ENCODE measurements at places on chromosomes 2 and 18.

GRCh38 chr18:45386041-45386655 is 229.1 kb upstream of the SLC14A2 start:
- DNase-seq: no peak

DNA sequence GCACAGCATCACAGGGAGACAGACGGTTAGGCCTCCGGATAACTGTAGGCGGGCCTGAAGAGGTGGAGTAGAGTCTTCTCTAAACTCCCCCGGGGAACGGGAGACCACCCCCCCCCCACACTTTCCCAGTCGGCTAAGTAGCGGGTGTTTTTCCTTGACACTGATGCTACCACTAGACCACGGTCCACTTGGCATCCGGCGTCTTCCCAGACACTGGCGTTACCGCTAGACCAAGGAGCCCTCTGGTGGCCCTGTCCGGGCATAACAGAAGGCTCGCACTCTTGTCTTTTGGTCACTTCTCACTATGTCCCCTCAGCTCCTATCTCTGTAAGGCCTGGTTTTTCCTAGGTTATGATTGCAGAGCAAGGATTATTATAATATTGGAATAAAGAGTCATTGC is 25.7 kb upstream of the NCL start:
- DNase-seq: no peak

DNA sequence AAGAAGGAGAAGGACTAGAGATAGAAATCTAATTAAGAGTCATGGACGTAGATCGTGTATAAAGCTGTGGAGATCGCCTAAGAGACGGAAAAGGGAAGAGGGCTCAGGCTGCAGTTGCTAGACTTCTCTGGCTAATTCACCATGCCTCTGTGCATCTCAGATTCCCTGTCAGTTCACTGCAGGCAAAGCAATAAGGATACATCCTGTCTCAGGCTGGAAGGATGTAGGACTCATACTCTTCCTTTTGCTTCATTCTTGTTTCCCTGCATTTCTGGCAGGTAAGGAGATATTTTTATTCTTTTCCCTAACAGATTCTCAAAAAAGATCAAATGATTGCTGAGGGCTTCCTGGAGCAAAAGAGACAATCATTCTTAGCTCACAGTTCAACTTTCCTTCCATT is 112.5 kb downstream of the AP1S3 start:
- DNase-seq: no peak

- no peak for DNase-seq
Observed at GRCh38 chr18:76963936-76964335, 141.6 kb downstream of the ZNF236 start.

DNA sequence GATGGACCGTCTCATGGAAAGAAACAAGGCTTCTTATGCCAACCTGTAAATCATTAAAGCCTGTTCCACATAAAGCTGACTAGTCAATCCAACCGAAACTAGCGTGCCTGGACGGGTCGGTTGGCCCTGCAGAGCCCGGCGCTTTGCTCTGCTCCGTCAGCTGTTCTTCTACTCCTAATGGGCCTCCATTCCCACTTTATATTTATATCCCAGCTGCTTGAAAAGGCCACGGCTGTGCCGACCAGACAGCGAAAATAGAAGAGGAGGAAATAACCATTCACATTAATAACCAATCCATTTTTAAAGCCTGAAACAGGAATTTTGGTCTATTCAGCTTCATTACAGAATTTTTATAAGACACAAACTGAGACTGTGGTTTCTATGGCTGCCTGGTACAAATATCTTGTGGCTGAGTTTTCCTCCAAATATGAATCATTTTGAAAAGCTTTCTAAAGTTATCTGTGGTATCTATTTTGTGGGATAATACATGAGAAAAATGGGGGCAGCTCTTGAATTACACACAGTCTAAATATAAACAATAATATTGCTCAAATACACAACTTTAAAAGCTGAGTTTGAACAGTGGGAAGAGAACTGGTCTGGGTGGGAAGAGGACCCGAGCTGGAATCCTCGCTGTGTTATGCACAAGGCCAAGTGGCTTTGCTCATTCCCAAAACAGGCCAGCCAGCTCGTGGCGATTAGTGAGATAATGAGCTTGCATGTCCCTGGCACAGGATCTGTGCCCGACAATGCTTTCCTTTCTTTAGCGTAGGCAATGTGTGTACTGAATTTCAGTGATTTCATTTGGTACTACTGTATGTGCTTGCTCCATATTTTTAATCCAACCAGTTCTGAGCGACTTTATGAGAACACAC is 10.5 kb upstream of the FAM124B start:
- no peak for DNase-seq

DNA sequence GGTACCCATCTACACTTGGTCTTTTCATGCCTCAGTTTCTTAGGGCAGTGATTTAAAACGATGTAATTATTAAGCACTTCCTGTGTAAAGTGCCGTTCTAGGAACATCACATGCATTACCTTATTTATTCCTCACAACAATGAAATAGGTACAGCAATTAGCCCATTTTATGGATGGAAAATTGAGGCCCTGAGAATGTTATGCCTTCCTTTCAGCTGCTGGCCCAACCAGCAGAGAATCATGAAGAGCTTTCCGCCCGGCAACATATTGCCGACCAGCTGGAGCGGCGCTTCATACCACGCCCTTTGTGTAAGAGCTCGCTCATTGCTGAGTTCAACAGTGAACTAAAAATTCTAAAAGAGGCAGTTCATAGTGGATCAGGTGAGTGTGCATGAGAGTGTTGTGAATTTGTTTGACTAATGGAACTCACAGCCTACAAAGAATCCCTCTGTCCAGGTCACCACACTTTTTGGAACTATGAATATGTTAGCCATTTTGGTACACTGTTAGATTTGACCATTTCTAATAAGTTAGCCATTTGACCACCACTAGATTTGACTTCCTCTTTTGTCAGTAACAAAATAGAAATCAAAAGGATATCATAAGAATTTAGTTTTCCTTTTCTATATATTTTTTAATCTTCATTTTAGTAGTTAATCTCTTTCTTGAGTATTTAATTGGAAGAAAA is 25.6 kb upstream of the RPE start:
- no peak for DNase-seq

DNA sequence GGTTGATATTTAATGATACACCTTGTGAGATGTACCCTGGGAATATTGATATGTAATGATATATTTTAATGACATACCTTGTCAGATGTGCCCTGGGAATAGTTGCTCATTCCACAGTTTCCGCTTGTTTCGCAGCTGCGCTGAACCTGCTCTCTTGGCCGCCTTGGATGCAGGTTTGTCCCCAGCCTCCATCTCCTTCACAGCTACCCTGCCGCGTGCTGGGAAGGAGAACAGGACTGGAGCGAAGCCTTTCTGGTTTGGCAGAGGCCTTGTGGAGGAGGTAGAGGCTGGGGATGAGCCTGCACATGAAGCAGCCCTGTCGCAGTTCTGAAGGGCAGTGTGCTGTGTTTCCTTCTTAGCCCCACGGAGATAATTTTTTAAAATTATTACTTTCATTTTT is 14.6 kb downstream of the ATG4B start:
- DNase-seq: no peak

- no peak for DNase-seq
Observed at GRCh38 chr2:148649936-148650335, 5.4 kb downstream of the EPC2 start.

DNA sequence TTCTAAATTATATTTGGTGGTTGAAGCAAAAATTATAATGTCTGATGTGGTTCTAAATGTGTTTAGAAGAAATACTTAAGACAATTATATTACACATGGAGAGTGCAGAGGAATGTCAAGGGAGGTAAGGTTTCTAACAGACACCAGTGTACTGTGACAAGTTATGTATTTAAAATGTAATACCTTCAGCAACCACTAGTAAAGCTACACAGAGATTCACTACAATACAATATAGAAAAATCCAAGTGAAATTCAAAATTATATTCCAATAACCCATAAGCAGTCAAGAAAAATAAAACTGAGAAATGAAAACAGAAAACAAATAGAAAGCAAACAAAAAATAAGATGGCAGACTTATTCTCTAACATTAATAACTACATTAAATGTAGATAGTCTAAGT is 249.5 kb upstream of the KLHL14 start:
- no peak for DNase-seq

- DNase-seq: no peak
Observed at GRCh38 chr2:219018726-219019125, 22.6 kb downstream of the CFAP65 start.

Data from nucleus accumbens (tissue), 56 donors.